ENCODE measurements at places on chromosomes 12 and 14. TPM values are rescaled to one million over a fixed set of nuclear protein-coding genes. Genes with fewer than 3 reads are reported as not detected.

PARPBP gene
- 9.4 TPM for total RNA-seq

NTF3 gene
- 1.5 TPM for total RNA-seq

DNA sequence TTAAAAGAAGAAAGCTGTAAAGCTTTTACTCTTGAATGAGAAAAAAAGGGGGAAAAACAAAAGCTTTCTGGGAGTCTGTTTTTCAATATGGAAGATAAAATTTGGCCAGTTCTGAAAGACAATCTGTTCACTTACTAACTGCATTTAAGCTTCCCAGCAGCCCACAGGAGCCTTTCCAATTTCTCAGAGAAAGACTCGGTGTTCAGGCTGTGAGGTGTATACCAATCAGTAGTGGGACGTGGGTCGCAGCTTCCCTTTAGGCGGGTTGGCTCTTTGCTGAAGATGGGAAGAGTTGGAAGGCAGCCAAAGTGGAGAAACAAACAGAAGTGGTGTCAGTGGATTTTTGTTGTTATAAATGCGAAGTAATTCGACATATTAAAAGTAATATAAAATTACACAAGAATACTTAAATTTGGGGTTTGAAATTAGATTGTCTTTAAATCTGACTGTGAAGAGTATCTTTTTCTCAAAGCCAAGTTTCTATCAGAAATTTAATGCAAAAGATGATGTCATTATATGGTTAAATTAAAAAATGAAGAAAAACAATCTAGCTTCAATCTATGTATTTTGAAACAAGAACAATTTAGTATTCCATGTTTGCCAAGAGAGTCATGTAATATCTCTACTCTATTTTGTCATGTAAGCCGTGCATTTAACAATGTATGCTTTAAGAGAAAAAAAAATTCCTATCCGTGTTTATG, 590.2 kb upstream of the ATXN7L3B start:
- DNase-seq, result no peak

PIWIL1 gene
- not detected for total RNA-seq

ASB2 gene
- total RNA-seq, result 0.99 TPM

DNA sequence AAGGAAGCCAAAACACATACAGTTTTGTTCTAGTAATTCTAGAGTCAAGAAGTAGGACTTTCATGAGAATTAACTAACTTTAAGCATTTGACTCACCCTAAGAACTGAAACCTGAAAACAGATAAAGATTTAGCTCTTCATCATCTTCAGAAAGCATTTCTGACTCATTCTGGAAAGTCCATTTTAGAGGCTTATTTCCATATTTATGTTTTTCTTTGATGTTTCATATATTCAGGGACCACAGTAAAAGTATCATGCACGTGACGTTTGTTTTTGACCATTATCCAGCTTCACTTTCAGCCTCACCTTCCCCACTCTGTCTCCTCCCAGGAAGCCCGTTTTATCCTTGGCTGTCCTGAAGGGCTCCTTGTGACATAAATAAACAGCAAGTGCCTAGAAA, 79.2 kb downstream of the MDGA2 start:
- no peak for DNase-seq

SDSL gene
- 12.4 TPM for total RNA-seq

All from fibroblast of lung (primary cell).